NCI-H510A treated with DMSO at 0.1 percent for 48 hours (cell line): ENCODE measurements at places on chromosomes 12 and 14.

DNA sequence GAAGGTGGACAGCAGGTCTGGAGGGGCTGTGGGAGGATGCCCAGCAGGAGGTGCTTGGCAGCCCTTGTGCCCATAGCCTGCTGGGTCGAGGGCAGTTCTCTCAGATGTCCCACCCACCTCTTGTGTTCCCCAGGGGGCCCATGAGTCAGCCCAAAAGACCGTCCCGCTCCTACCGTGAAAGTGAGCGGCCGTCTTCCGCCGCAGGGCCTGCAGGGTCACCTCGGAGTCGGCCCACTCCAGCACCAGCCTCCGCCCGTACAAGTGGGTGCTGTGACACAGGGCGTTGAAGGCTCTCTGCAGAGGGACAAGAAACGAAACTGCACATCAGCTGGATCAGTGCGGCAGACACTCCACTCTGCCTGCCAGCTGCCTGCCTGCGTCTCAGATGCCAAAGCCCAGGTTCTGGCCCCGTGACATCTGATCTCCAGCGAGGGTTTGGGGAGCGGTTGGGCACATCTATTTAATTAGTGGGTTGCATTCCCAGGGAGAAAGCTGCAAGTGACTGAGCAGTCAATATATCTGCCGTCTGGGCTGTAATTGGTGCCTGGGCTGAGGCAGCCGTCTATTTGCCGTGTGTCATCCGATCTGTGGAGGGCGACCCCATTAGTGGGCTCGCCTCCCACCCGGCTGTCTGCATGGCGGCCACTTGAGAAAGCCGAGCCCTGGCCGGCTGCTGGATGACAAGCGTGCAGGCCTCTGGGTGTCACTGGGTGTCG is 121.5 kb downstream of the RBM19 start:
- no peak for DNase-seq

- no peak for DNase-seq
Measured at GRCh38 chr12:93140801-93141200, 211.7 kb upstream of the EEA1 start.

DNA sequence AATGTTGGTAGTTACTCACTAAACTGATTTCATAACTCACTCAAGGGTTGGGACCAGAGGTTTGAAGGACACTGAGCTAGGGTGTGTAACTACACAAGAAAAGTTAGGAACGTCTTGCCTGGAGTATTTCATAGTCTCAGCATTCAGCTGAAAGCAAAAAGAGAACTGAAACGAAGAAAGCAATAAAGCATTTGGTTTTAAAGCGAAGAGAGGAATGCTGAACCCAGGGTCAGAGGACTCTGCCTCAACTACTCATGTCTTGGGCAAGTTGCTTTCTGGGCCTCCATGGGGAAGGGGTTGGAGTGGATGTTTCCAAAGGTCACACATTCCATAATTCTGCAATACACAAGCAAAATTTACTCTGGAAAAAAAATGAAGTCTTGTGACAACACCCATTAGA is 1.4 kb downstream of the GNS start:
- no peak for DNase-seq

DNA sequence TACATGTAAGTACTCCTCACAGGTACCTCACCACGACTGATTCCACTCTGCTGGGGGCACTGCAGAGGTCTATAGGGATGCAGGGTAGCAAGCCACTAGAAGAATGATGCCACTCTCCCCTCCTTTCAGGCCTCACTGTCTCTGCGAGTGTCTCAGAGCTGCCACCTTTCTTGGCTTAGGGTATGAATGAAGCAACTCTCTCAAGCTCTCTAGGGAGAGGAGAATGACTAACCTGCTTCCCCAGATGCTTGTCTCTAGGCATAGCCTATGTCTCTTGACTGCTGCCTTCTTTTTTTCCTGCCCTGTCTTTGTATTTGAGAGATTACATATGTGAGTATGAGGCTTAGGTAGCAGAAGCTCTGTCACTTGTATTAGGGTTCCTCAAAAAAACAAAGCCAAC is 566.5 kb upstream of the ATP2B1 start:
- no peak for DNase-seq

DNA sequence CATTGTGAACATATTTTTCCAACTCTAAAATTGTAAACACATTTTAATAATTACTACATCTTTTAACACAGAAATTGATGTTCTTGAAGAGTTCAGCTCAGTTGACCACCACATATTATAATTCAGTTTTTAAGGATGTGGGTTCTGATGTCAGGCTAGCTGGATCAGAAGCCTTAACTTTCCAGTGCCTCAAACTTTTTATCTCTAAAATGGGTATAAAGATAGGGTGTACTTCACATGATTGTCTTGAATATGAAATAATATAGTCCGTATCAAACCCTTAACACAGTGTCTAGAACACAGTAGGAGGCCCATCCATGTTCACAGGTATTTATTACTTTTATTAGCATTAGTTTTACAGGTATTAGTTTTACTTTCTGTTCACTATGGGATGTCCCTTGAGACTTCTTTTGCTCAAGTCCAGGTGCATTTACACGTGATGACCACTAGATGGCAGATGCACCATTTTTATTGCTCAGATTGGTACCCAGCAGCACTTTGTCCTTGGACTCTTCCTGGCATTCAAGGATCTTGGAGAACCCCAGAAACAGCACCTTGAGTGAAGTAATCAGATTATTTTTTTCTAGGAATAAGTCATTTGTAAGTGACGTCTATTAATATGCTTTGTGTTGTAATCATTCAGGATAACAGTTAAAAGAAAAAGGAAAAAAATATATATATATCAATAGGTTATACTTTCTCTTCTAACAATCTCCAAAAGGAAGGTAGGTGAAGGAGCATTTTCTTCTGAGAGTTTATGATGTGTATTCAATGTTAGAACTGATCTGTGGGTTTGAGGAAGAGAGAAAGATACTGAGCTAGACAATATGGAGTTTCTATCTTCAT is 580.2 kb downstream of the ETNK1 start:
- peak; percentile 63 for DNase-seq

GRCh38 chr12:67280572-67280971 is 11.4 kb downstream of the CAND1 start:
- DNase-seq, result no peak

GRCh38 chr14:56590535-56590960 is 10.9 kb downstream of the TMEM260 start:
- no peak for DNase-seq

- DNase-seq, result peak; percentile 68
Measured at GRCh38 chr12:54596526-54596946, 8.1 kb upstream of the PPP1R1A start.

DNA sequence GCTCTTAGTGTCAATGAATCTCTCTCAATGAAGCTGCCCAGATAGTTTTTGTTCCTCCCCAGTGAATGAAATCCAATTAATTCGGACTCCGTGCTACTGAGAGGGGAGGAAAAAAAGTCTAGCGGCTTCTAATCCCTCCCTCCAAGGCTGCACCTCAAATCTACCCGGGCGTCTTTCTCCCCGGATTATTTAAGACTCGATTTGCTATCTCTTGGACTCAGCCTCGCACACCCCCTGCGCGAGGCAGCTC is 134 bp downstream of the DUSP6 start:
- no peak for DNase-seq

GRCh38 chr12:11713202-11713601 is 63.7 kb downstream of the ETV6 start:
- no peak for DNase-seq

DNA sequence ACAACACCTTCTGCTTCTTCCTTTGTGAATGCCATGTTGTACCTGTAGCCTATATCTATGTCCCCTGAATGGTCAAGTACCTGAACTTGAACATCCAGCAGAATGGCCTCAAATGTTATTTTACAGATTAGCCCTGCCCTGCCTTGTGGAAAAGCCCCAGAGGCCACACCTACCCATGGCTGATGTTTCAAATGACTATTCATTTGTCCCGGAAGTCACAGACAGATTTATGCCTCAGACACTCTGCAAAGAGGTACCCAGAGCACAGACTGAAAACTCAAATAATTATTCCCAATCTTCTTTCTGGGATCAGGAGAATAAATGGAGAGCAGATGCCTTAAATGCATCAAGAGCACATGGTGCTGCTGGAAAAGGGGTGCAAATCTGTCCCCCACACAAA is 13.0 kb upstream of the DPF3 start:
- DNase-seq, result no peak

- DNase-seq, result no peak
Measured at GRCh38 chr12:106871477-106871876, 84.2 kb upstream of the TMEM263 start.

- DNase-seq, result no peak
Measured at GRCh38 chr12:46490635-46491034, 118.1 kb upstream of the SLC38A2 start.

- DNase-seq, result no peak
Measured at GRCh38 chr12:104536841-104537240, 80.1 kb downstream of the CHST11 start.

- no peak for DNase-seq
Measured at GRCh38 chr12:16913832-16914490, 308.0 kb upstream of the LMO3 start.

- DNase-seq, result no peak
Measured at GRCh38 chr12:99976762-99977161, 8.0 kb downstream of the ANKS1B start.

- DNase-seq, result no peak
Measured at GRCh38 chr14:86712727-86713126, 1182.8 kb downstream of the FLRT2 start.

DNA sequence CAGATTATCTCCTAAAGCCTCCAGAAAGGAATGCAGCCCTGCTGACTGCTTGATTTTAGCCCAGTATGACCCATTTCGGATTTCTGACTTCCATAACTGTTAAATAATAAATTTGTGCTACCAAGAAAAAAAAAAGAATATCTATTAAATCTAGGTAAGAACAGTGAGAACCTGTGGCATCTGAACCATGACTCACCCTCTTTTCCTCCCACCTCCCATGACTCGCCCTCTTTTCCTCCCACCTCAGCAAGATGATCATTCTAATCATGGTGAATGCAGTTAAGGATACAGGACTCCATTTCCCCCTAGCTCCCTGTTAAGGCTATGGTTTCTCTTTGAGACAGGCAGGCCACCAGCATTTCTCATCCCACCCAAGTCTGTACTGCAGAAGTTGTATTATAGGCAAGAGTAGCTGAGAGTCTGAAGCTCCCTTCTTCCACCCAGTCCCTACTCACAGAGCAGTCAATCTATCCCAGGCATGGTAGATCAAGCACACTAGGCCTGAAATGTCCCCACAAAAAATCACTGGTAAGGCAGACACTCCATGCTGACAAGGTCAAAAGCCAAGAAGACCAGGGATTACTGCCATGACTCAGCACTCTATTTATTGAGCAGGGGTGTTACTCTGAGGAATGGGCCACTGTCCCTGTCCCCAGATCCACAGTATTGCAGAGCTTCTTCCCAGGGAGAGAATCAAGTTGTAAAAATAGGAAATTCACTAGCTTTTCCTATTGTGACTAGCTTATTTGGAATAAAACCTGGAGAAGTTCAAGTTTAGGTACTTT is 188.9 kb downstream of the ADAMTS20 start:
- no peak for DNase-seq

- DNase-seq, result no peak
Measured at GRCh38 chr12:8088574-8088973, 6.5 kb downstream of the NECAP1 start.

GRCh38 chr12:7512553-7512952 is 9.0 kb upstream of the CD163 start:
- DNase-seq, result no peak

DNA sequence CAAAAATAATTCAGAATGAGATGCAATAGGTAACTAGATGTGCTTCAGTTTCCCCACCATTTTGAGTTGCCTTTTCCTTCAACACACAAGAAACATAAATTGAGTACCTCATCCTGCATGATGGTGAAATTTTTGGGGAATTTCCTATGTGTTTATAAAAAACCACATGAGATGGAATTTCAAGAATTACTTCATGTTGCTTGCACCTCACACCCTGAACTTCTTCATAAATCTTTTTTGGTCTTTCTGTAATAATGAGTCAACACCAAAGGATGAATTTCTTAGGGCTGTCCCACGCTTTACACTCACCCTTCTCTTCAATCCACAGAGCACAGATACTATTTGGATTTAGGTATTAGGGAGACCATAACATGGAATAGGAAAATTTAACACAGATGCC is 22.6 kb upstream of the LUM start:
- DNase-seq, result no peak

DNA sequence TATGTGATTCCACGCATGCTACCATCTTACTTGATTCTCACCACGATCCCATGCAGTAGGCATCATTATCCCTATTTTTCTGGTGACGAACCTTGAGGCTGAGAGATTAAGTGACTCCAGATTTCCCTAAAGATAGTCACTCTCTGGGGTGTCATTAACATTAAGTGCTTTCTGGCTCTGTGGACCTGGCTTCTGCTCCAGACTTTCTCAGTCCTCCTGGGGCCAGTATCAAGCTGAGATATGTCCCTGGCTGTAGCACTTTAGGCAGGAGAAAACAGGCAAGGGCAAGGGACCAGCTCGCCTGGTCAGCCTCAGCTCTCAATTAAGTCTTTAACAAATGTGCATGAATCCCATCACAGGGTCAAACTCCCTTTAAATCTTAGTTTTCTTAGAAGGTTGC is 38.3 kb upstream of the PRB2 start:
- no peak for DNase-seq

- DNase-seq, result no peak
Measured at GRCh38 chr14:68367536-68367935, 425.3 kb downstream of the ZFP36L1 start.

- DNase-seq, result no peak
Measured at GRCh38 chr14:63287666-63288483, 30.9 kb downstream of the GPHB5 start.

DNA sequence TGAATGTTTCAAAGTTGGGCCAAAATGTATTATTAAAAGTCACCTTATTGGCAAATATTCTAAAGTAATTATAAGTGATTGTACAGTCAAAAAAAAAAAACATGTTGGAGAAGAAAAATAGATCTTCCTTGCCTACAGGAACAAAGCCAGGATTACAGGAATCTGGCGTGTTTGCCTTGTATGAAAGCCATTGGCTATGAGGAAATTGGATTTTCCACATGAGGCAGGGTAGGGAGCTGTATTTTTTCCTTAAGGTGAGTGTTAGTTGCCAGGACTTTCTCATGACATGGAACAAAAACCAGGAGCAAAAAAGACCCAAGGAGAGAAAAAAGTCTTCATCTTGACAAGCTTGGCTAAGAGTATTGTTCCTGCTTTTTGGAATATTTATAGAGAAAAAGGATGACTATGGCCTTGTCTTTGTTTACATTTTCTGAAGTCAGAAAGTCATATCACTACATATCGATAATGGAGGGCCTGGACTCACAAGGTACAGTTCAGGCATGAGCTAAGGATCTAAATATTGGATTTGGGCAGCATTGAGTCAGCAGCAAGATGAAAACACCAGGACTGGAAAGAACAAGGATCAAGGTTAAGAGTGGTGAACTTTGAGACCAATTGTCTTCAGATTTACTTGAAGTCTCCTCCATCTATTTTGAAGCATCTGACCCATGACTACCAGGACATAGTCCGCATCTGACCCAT is 68.4 kb upstream of the FLRT2 start:
- no peak for DNase-seq
